ENCODE measurements at places on chromosomes 12 and 14. TPM values are rescaled to one million over a fixed set of nuclear protein-coding genes. Genes with fewer than 3 reads are reported as not detected.

DNA sequence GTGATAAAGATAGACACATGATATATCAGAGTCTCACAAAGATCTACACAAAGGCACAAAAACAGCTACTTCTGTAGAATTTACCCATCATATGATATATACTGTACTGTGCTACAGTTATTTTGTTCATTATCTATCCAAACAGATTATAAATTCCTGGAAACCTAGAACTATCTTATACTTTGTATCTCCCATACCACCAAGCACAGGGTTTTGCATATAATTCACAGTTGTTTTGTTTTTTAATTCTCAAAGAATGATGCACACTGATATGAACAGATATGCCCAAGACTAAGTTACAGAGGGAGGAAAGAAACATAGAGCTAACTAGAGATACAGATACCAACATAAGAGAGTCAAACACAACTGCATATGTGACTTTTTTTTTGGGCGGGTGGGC is 3.4 kb downstream of the PRKAG1 start:
- H3K36me3 ChIP-seq = no peaks in the 10 kb centered on the region
- DNase-seq = no peak
- H3K27me3 ChIP-seq = no peaks in the 10 kb centered on the region
- peaks cover 31% of the 10 kb centered on the region for H3K4me1 ChIP-seq

DNA sequence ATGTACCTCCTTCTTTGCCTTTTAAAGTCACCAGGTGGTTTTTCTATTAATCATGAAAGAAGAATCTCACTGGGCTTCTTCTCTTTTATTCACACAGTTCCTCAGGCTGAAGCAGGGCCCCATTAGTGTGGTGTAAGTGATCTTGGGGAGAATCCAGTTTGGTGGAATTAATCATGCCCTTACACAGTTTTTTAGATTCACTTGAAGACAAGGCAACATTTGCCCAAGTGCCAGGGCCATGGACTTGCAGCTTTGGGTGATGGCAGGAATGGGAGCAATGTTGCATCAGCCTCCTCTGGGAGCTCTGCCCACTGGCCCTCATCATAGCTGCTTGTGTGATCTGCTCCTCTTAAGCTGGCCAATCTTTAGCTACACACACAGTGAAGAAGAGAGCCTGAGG is 33.8 kb downstream of the KCNK10 start:
- H3K4me3 ChIP-seq = no peak overlapping the region
- no peak for DNase-seq
- peaks cover 4% of the 10 kb centered on the region for H3K27me3 ChIP-seq
- no peaks in the 10 kb centered on the region for H3K4me1 ChIP-seq

ACOT4 gene
- total RNA-seq = 1.9 TPM

DNA sequence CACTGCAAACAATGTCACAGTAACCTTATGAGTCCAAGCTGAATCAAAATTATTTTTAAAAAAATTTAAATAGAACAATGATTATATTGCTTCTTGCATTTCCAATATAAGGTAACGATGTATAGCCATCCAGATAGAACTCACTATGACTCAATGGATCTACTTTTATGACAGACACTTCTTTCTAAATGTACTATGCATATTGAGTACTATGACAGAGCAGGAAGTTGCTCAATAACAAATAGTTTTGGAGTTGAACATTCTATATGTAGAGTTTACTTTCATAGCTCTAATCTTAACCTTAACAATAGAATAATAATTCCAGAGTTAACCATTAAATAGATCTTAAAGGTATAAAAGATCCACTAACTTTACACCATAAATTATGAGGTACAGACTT is 46.7 kb upstream of the ALG10B start:
- no peak for DNase-seq
- H3K27me3 ChIP-seq = no peaks in the 10 kb centered on the region
- no peaks in the 10 kb centered on the region for H3K36me3 ChIP-seq
- H3K4me3 ChIP-seq = no peak overlapping the region

DNA sequence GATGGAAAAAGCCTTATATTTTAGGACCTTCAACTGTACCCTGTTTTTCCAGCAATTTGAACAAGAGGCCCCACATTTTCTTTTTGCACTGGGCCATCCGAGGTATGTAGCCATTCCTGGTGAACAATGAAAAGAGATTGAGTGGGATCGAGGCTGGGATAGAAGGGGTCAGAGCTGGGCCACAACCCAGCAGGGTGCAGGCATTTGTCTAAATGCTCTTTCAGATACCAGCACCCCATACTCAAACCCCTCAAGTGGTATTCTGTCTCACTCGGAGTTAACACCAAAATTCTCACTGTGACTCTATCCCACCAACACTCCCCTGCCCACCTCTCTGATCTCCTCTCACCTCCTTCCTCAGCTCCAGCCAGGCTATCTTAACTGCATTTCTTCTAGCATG is 26.8 kb downstream of the DUSP6 start:
- peaks cover 54% of the 10 kb centered on the region for H3K4me1 ChIP-seq
- no peak for DNase-seq
- H3K4me3 ChIP-seq = no peak overlapping the region
- H3K27ac ChIP-seq = peak overlapping the region; percentile 37

CLEC2B gene
- not detected for total RNA-seq

DNA sequence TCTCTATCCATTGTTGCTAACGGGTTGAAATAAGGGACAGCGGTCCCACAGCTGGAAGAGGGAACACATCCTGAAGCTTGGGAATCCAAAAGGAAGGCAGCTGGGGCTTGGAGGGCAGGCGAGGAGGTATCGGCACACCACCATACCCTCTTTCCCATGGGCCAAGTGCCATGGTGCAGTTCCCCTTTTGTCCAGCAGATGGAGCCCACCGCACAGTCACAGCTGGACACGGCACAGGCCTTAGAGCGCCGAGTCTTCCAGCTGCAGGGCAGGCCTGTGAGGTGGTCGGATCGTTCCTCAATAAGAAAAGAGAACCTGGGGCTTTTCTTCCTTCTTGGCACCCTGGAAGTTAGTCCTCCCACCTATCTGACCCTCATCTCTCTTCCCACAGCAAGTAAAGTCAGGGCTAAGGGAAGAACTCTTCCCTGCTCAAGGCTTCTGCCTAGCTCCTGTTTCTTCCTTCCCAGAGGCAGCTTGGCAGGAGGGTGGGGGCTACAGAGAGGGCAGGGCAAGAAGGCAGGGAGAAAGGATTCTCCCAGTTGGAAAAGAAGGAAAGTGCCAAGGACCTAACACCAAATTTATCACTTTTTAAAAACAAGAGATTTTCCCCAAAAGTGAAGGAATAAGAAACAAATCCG is 8.6 kb downstream of the PPP1R1A start:
- H3K27me3 ChIP-seq = peaks cover 31% of the 10 kb centered on the region
- H3K36me3 ChIP-seq = no peaks in the 10 kb centered on the region
- no peak overlapping the region for H3K4me3 ChIP-seq
- no peak overlapping the region for H3K27ac ChIP-seq
- DNase-seq = peak; percentile 91

CD163L1 gene
- total RNA-seq = 0.83 TPM

DNA sequence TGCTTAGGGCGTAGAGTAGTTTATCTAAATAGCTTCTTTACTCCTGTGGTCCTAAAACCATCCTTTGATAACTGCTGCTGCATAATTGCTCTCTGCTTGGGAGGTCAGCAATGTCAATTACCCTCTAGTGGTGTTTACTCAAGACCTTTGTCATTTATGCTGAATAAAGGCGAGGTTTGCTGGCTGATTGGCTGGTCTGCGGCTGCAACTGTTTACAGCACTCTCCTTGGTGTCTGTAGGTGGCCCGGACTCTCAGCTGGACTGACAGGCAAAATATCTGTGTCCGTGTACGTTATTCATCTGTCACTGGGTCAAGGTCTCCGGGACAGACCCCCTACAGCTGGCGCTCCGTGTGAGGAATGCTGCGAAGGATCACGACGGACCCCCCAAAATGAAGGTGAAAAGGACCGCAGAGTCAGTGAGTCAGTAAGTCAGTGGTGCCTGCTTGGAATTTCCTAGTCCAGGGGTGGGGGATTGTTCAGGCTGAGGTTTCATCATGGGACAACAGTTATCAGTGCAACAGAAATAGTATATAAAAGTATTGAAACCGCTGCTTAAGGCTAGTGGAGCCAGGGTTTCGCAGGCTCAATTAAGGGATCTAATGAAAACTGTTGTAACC is 253.3 kb upstream of the DIO2 start:
- H3K27me3 ChIP-seq = no peaks in the 10 kb centered on the region
- no peak overlapping the region for H3K4me3 ChIP-seq
- peaks cover 4% of the 10 kb centered on the region for H3K4me1 ChIP-seq
- DNase-seq = no peak
- no peak overlapping the region for H3K27ac ChIP-seq

DNA sequence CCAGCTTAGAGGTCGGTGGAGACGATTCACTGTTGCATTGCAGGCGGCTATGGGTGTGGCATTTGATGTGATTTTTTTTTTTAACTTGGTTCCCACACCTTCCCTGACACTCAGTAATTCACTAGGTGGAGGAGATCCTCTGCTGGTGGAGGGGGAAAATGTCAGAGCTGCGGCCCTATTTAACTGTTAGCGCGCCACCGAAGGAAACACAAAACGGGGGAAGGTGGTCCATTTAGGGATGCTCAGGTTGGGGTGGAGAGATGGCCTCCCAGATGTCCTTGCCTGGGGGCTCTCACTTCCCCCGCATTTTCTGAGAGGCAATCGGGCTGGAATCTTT is 4.3 kb upstream of the HOXC12 start:
- no peaks in the 10 kb centered on the region for H3K4me1 ChIP-seq
- DNase-seq = no peak
- no peak overlapping the region for H3K27ac ChIP-seq
- no peaks in the 10 kb centered on the region for H3K36me3 ChIP-seq

PRORP gene
- total RNA-seq = 33.9 TPM

- no peak overlapping the region for H3K27ac ChIP-seq
- H3K27me3 ChIP-seq = no peaks in the 10 kb centered on the region
- no peak for DNase-seq
- H3K4me1 ChIP-seq = no peaks in the 10 kb centered on the region
Measured at GRCh38 chr14:25308244-25308643, 258.3 kb upstream of the STXBP6 start.

- DNase-seq = no peak
- no peaks in the 10 kb centered on the region for H3K36me3 ChIP-seq
- H3K4me1 ChIP-seq = peaks cover 33% of the 10 kb centered on the region
- no peak overlapping the region for H3K27ac ChIP-seq
- no peak overlapping the region for H3K4me3 ChIP-seq
Measured at GRCh38 chr14:100827101-100828021, 1.4 kb downstream of the MEG3 start.

- peak overlapping the region; percentile 52 for H3K27ac ChIP-seq
- H3K36me3 ChIP-seq = no peaks in the 10 kb centered on the region
- DNase-seq = no peak
- H3K4me3 ChIP-seq = peak overlapping the region; percentile 10
Measured at GRCh38 chr14:31969699-31970240, 107.3 kb upstream of the ARHGAP5 start.

- no peaks in the 10 kb centered on the region for H3K4me1 ChIP-seq
- no peaks in the 10 kb centered on the region for H3K36me3 ChIP-seq
- DNase-seq = no peak
- no peaks in the 10 kb centered on the region for H3K27me3 ChIP-seq
- H3K4me3 ChIP-seq = no peak overlapping the region
Measured at GRCh38 chr14:104162495-104162894, 24.1 kb downstream of the KIF26A start.

GRCh38 chr12:76399040-76399439 is 50.8 kb upstream of the BBS10 start:
- no peaks in the 10 kb centered on the region for H3K27me3 ChIP-seq
- no peak overlapping the region for H3K27ac ChIP-seq
- H3K4me1 ChIP-seq = no peaks in the 10 kb centered on the region
- H3K36me3 ChIP-seq = peaks cover 14% of the 10 kb centered on the region

All from type B pancreatic cell (in vitro differentiated cells).